ENCODE measurements at places on chromosomes 3 and 15. TPM values are rescaled to one million over a fixed set of nuclear protein-coding genes. Genes with fewer than 3 reads are reported as not detected.

Gene PLSCR2
- polyA plus RNA-seq, result not detected

DNA sequence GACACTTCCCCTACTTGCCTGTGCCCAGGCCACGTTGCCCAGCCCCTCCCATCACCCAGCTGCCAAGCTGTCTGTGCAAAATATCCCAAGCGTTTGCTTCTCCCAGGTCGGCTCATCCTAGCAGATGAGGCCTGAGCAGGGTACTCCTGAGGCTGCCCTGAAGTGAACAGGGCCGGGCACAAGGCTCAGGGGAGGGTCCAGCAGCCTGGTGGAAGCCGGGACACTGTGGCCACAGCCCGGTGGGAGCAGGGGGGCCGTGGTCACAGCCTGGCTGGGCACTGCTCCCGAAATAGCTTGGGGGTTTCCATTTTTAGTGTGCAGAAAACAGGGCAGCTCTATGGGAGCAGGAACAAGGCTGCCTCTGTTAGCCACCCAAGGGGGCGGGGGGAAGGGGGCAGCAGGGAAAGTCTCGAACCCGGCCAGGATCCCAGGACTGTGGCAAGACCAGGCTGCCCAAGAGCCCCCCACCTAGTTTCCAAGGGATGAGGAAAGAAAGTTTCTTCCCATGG is 3.4 kb downstream of the PLXNB1 start:
- DNase-seq, result no peak

DNA sequence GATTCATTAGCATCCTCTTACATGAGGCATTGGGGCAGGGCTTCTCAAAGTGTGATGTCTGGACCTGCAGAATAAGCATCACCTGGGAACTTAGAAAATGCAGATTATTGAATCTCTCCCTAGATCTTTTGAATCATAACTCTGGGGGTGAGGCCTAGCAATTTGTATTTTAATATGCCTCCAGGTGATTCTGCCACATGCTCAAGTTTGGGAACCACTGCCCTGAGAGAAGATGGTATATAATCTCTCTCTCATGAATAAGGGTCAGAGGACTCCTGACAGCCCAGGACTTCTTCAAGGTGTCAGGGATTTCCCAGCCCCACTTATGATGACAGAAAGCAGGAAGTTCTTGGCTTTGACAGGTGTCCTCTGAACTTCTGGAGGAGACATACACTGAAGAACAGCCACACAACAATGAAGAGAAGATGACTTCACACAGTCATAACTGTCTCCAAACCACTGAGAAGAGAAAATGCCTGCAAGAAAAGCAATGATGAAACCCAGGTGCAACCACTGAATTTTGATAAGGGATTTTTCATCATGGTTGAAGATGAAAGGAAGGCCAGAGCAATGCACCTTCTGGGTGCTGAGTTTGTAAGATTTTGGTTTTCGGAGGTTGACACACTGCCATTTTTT is 211.9 kb upstream of the MRPL3 start:
- DNase-seq, result no peak

GRCh38 chr15:92101708-92102394 is 248.3 kb downstream of the SLCO3A1 start:
- DNase-seq, result no peak

GRCh38 chr15:67185621-67186225 is 68.7 kb downstream of the AAGAB start:
- no peak for DNase-seq

DNA sequence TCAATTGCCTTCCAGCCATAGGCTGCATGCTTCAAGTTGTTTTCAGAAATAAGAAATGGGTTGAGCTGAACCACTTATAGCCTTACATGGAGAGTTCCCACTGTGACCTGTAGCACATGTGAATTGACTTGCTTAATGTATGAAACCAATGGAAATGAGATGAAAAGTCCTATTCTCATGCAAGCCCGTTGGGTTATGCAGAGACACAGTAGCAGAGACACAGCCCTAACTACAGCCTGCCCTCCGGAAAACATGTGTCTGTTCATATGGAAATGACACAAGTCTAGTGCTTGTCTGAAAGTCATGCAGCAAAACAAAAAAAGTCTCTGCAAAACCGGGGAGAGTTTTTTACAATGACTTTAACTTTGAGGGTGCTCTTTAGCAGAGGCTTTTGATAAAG is 14.5 kb downstream of the HIGD2B start:
- no peak for DNase-seq

- no peak for DNase-seq
Observed at GRCh38 chr3:39435006-39435748, 28.7 kb downstream of the RPSA start.

Gene UPK1B
- 0.32 TPM for polyA plus RNA-seq

DNA sequence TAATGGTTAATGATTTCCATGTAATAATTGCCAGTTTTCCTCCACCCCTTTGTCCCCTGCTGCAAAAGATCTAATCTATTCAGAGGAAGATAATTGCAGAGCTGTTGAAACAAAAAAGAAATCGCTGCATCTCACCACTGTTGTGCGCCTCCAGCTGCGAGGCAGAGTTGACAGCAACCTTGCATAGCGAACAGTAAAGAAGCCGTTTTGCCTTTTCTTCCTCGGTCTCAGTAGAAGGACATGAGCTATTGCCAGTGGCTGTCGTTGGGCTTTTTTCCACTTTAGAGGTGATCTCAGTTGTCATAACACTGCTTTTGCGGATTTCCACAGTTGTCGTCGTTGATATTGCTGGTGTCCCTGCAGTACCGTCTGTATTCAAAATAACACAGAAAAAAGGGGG is 314.2 kb downstream of the ZNF385D start:
- no peak for DNase-seq

DNA sequence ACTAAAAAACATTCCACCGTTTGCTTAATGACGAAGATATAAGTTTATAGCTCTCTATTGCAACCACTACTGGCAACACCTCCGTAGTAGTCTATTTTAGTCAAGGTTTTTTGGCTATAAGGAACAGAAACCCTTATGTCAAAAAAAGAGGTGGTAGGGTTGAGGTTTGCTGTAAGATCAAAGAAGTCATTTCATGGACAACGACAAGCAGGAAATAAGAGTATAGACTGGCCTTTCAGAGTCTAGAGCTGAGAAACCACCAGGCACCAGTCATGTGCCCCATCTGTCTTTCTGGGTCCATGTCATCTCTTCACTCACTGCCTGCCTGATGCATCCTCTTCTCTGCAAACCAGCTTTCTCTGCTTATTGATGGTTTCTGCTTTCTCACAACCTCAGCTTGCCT is 42.7 kb downstream of the THBS1 start:
- no peak for DNase-seq

- peak; percentile 24 for DNase-seq
Observed at GRCh38 chr3:157405457-157405856, 31.2 kb upstream of the PTX3 start.

- no peak for DNase-seq
Observed at GRCh38 chr3:71064291-71064955, 519.1 kb downstream of the FOXP1 start.

DNA sequence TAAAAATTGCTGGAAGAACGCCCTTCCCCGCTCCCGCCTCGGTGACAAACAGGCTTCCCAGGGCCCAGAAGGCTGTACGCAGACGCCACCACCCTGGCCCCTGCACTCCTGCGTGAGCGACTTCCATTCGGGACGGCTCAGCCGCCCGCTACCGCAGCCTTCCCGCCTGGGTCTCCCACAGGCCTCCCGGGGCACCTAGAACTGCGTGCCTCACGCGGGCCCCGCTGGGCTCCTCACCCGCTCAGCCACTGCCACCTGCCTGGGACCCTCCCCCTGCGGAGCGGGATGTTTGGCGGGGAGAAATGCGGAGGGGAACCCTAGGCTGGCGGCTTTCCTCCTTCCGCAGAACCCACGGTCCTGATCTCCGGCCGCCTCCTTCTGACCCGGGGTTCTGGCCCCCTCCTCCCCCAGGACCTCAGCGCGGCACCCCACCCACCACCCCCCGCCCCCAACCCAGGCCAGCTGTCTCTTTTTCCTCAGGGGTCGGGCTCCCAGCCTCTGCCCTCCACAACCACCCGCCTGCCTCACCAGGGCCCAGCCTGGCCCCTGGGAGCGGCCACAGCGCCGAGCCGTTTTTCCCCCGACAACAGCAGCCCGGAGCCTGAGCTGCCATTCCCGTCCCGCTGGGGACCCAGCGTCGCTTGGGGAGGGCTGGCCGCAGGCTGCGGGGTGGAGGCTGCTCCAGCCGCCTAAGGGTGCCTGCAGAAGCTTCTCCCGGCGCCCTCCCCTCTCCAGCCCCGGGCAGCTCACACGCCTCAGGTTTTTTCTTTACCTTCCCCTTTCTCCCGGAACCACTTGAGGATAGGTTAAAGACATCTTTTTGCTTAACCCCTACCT is 27.6 kb upstream of the RAB7A start:
- no peak for DNase-seq

All from AG04450 (cell line).